ENCODE measurements at places on chromosomes 16 and 17. TPM values are rescaled to one million over a fixed set of nuclear protein-coding genes. Genes with fewer than 3 reads are reported as not detected.

BOLA2 gene
- total RNA-seq: 10.9 TPM

CTRB2 gene
- not detected for total RNA-seq

DNAAF1 gene
- total RNA-seq: not detected

CSH1 gene
- not detected for total RNA-seq

ALDH3A1 gene
- not detected for total RNA-seq

ABR gene
- total RNA-seq: 156 TPM

OXLD1 gene
- 48.5 TPM for total RNA-seq

PER1 gene
- 38.1 TPM for total RNA-seq

TSPOAP1 gene
- 45.8 TPM for total RNA-seq

CIBAR2 gene
- total RNA-seq: not detected

TAOK1 gene
- 51.7 TPM for total RNA-seq

CPSF4L gene
- total RNA-seq: not detected
